Stimulated activated CD4-positive, alpha-beta T cell treated with anti-CD3 and anti-CD28 coated beads, Interleukin-15, amount 100 ng/mL, for 24 hours (primary cell): ENCODE measurements at places on chromosomes 13 and 19.

GRCh38 chr19:41225238-41226052 is 6.4 kb downstream of the AXL start:
- peak; percentile 62 for DNase-seq

DNA sequence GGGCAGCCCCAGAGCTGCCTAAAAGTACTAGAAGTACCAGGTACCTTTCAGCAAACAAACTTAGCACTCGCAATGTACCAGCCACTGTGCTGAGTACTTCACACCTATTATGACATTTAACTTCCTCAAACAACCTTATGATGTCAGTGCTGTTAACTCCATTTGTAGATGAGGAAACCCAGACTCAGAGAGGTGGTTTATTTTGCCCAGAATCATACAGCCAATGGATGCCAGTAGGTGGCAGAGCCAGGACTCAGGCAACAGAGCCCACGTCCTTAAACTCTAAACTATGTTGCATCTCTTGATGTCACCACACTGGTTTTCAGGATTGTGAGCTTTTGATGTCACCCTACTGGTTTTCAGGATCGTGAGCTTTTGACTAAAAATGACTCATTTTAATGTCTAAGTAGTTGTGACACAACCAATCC is 78.9 kb downstream of the FLT1 start:
- DNase-seq = no peak

GRCh38 chr13:113364901-113365582 is 1.1 kb upstream of the GRTP1 start:
- DNase-seq = no peak

DNA sequence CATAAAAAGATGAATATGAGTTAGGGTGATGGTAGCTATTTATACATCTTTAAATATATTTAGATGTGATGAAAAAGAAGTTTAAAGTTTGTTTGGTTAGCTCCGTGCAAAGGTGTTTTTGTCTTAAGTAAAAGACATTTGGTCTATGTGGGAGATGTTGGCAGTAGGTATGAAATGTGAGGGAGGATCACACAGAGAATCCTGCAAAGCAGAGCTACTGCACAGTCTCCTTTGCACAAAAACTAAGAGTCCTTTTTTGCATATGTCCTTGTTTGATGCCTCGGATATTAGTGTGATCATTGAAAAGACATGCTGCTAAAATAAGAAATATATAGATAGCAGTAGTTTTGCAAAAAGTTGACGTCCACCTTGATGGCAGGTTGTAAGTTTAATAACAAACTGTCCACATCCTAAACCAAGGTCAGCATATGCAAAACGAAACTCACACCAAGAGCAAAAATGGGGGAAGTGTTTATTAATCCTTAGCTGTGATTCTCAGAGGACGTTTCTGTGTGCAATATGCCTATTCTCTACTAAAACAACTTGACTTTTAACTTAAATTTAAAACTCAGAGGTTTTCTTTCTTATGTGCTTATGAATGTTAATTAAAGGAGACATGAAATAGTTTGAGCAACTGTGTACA is 870.1 kb downstream of the PCDH9 start:
- no peak for DNase-seq

DNA sequence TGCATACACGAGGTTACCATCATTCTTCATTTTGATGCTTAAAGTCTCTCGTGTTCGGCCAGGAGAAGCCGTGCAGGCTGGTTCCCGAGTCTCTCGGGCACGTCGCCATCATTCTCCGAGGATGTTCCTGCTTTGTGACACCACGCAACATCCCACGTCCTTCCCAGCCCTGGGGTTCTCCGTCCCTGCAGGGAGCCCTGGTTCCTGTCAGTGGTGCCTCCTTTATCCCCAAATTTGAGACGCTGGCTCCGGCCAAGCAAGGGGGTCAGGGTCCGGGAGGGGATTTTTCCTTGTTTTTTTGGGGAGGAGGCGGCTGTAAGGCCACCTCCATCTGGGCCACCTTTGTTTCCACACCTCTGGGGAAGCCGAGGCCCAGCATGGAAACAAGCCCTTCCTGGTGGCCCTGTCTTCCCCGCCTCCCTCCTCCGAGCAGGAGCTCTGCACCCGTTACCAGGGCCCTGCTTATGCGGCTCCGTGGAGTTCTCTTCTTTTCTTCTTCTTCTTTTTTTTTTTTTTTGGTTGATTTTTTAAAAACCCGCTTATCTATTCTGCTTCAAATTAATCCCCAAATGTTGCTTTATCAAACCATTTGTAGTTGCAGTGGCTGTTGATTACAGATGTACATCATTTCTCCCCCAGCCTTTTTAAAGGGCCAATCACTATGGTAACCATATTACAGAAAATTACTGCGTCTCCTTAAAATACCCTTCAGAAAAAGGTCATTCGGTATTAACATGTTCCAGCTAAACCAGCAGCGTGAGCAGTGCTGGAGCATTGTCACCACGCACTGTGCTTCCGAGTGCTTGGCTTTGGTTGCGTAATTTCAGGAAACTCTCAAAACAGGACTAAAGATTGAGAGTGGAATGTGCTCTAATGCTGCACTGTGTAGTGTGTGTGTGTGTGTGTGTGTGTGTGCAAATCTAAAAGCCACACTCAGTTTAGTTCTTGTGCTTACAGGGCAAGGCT is 50.4 kb downstream of the TEX29 start:
- DNase-seq = no peak

DNA sequence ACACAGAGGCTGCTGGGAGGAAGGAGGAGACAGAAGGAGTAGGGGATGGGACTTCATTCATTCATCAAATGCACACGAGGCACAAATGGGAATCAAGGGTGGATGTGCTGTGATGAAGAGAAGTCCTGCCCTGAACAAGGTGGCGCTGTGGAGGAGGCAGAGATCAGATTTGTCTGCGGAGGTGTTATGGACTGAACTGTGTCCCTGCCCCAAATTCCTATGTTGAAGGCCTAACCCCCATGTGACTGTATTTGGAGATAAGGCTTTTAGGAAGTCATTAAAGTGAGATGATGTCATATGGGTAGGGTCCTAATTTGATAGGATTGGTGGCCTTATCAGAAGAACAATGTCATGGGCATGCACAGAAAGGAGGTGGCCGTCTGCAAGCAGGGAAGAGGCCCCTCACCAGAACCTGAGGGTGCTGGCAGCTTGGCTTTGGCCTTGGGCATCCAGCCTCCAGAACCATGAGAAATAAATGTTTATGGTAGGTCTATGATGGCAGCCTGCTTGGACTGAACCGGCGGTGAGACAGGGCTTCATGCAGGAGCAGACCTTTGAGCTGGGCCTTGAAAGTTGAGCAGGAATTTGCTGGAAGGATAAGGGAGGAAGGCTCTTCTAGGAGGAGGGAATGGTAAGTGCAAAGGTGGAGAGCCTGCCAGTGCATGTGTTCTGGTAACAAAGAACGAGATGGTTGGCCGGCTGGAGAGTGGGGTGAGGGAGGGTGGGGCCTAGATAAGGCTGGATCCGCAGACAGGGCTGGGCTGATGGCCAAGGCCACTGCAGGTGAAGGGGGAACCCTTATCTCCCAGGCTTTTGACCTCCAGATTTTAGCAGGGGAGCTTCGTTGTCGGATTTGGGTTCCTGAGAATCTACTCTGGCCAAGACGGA is 2.7 kb upstream of the CEBPA start:
- DNase-seq = no peak

- DNase-seq = no peak
Measured at GRCh38 chr13:42847891-42848663, 66.7 kb downstream of the FAM216B start.

DNA sequence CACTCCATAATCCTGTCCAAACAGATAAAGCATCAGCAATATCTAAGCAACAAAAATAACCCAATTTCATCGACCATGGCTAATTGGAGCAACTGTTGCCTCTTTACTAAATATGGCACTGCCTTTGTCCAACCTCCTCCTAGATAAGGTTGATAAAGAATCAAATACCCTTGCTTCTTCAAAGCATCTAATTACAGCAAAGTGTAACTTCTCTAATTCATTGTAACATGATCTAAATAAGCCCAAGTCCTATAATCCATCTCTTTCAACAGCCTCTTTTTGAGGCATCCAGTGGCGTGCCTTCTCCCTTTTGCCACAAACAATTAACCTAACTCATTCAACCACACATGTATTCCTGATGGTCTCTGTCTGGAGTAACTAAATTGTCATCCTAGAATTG is 81.7 kb upstream of the KLHL1 start:
- DNase-seq = no peak

- DNase-seq = no peak
Measured at GRCh38 chr19:18017275-18018083, 9.5 kb downstream of the ARRDC2 start.

GRCh38 chr19:31408460-31409124 is 59.4 kb upstream of the TSHZ3 start:
- DNase-seq = no peak

DNA sequence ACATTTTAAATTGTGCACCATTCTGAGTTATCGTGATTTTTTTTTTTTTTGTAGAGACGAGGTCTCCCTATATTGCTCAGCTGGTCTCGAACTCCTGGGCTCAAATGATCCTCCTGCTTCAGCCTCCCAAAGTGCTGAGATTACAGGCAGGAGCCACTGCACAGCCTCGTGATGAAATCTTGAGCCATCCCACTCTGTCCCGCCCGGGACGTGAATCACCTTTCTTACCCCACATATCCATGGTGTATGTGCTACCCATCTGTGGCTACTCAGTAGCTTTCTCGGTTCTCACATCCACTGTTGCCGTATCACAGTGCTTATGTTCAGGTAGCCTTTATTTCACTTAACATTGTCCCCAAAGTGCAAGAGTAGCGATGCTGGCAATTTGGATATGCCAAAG is 26.5 kb downstream of the PAK4 start:
- no peak for DNase-seq

- DNase-seq = peak; percentile 15
Measured at GRCh38 chr13:23743278-23744076, 145.7 kb downstream of the MIPEP start.

GRCh38 chr13:25210842-25211569 is 38.9 kb upstream of the AMER2 start:
- DNase-seq = no peak
